Endothelial cell of coronary artery (primary cell): ENCODE measurements at places on chromosomes 4 and X. TPM values are rescaled to one million over a fixed set of nuclear protein-coding genes. Genes with fewer than 3 reads are reported as not detected.

The MTTP gene
- 0.09 TPM in 1 of 2 replicates, not detected in the other for total RNA-seq

The ADAMTS3 gene
- 2.3 and 3.5 TPM in 2 replicates for total RNA-seq

The PSAPL1 gene
- not detected in 2 replicates for total RNA-seq

The S100G gene
- total RNA-seq = not detected in 2 replicates

The CORIN gene
- 0.09 and 1.9 TPM in 2 replicates for total RNA-seq

The ARHGAP36 gene
- 0.09 TPM in 1 of 2 replicates, not detected in the other for total RNA-seq

The NAA11 gene
- total RNA-seq = not detected in 2 replicates

The EGFL6 gene
- not detected in 2 replicates for total RNA-seq

The MAGED4 gene
- 7.1 and 10.5 TPM in 2 replicates for total RNA-seq

The REPS2 gene
- 1.7 and 1.8 TPM in 2 replicates for total RNA-seq

The ABCG2 gene
- total RNA-seq = 1.7 and 14.0 TPM in 2 replicates

The GPM6B gene
- 0.18 and 2.4 TPM in 2 replicates for total RNA-seq

The TMPRSS11E gene
- not detected in 2 replicates for total RNA-seq

The NSDHL gene
- 12.1 and 16.7 TPM in 2 replicates for total RNA-seq

The POU4F2 gene
- not detected in 2 replicates for total RNA-seq

The PRRG3 gene
- not detected in 2 replicates for total RNA-seq

The TRIM61 gene
- 0.19 TPM in 1 of 2 replicates, not detected in the other for total RNA-seq

The SSX2 gene
- not detected in 2 replicates for total RNA-seq

The ART3 gene
- total RNA-seq = under 0.01 TPM in 1 of 2 replicates, not detected in the other

The USP26 gene
- not detected in 2 replicates for total RNA-seq

The IL9R gene
- total RNA-seq = not detected in 2 replicates

The CPZ gene
- 1.2 TPM in 1 of 2 replicates, not detected in the other for total RNA-seq

The USP17L13 gene
- not detected in 2 replicates for total RNA-seq

The ODAPH gene
- total RNA-seq = not detected in 2 replicates

The ANAPC10 gene
- total RNA-seq = 18.0 and 21.7 TPM in 2 replicates

The CDX4 gene
- not detected in 2 replicates for total RNA-seq

The UNC5C gene
- total RNA-seq = under 0.01 and 0.38 TPM in 2 replicates

The RAB39B gene
- total RNA-seq = under 0.01 and 0.09 TPM in 2 replicates

The GBA3 gene
- not detected in 2 replicates for total RNA-seq

The ADGRG4 gene
- total RNA-seq = under 0.01 TPM in 1 of 2 replicates, not detected in the other

The DDX60 gene
- 11.2 and 17.0 TPM in 2 replicates for total RNA-seq

The SMIM10 gene
- total RNA-seq = 0.63 and 0.85 TPM in 2 replicates

The ZAR1 gene
- total RNA-seq = not detected in 2 replicates

The LGI2 gene
- total RNA-seq = under 0.01 TPM in 2 replicates

The ARR3 gene
- not detected in 2 replicates for total RNA-seq

The GUCY1A1 gene
- total RNA-seq = 0.27 and 0.56 TPM in 2 replicates

The GRID2 gene
- total RNA-seq = not detected in 2 replicates
